Right atrium auricular region (tissue), 2 donors: ENCODE measurements at places on chromosomes 3 and 15.

DNA sequence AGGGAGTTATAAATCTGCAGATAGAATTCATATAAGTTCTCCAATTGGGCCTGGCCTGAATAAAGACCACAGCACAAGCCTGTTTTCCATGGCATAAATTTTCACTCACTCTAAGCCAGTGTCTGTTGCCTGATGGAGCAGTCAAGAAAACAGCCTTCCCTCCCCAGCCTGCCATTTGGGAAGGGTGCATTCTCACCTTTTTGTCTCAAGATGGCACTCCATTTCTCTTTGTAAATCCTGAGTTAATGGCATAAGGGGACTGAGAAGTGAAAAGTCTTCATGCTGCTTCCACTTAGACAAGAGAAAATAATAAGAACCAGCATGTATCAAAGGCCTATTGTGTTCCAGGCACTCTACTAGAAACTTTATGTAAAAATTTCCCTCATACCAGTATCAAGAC lies 115.6 kb upstream of the MANF start:
- DNase-seq: no peak
- no peaks in the 10 kb centered on the region for H3K27me3 ChIP-seq
- no peak overlapping the region for H3K27ac ChIP-seq
- H3K4me1 ChIP-seq: no peaks in the 10 kb centered on the region
- H3K36me3 ChIP-seq: no peaks in the 10 kb centered on the region

GRCh38 chr3:192022412-192022811 lies 561.4 kb downstream of the PYDC2 start:
- H3K27ac ChIP-seq: no peak overlapping the region
- no peak for DNase-seq
- no peaks in the 10 kb centered on the region for H3K36me3 ChIP-seq
- no peak overlapping the region for H3K4me3 ChIP-seq

DNA sequence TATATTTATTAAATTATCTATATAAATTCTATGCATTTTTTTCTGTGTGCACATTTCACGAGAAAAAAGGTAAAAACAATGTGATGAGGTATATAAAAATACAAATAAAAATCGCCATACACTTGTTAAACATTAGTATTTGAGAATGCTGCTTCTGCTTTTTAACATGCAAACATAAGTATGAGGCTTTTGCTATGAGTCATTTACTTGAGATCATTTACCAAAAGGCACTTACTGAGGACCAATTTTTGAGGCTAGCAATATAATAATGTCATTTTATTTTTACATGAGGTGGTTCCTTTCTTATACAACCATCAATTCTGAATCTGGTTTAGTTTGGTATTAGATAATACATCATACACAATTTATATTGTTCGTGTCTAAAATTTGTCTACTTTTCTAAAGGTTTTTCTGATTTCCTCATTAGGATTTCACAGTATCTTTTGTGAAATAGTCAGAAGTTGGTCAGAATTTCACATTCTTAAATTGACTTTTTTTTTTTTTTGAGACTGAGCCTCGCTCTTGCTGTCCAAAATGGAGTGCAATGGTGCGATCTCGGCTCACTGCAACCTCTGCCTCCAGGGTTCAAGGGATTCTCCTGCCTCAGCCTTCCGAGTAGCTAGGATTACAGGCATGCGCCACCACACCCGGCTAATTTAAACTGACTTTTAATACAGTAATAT lies 25.6 kb downstream of the DCUN1D1 start:
- no peak for DNase-seq
- H3K27ac ChIP-seq: no peak overlapping the region
- peaks cover 5% of the 10 kb centered on the region for H3K36me3 ChIP-seq

DNA sequence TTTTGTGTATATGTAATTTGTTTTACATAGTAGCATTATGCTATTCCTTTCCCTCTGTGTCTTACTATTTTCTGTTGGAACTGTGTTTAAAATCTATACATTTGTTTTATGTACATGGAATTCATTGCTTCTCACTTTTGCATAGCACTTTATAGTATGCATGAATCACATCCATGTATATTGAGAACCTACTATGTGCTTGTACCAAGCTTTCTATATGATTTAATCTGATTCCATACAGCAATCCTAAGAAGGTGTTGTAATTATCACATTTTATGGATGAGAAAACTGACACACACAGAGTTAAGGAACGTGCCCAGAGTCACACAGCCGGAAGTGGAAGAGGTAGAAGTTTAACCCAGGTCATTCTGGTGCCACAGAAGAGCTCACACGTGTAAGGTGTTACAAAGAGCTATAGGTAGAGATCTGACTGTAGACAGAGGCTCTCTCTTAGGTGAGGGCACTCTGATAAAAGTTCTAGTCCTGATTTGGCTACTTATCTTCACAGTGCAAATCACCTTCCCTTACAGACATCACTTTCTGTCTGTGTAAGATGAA lies 3.5 kb upstream of the SMAD3 start:
- DNase-seq: no peak
- H3K4me3 ChIP-seq: no peak overlapping the region
- H3K27ac ChIP-seq: no peak overlapping the region
- H3K27me3 ChIP-seq: no peaks in the 10 kb centered on the region
- H3K4me1 ChIP-seq: no peaks in the 10 kb centered on the region

GRCh38 chr3:169034401-169034800 lies 629.1 kb downstream of the MECOM start:
- no peaks in the 10 kb centered on the region for H3K4me1 ChIP-seq
- H3K27me3 ChIP-seq: no peaks in the 10 kb centered on the region
- no peak overlapping the region for H3K27ac ChIP-seq
- DNase-seq: no peak

DNA sequence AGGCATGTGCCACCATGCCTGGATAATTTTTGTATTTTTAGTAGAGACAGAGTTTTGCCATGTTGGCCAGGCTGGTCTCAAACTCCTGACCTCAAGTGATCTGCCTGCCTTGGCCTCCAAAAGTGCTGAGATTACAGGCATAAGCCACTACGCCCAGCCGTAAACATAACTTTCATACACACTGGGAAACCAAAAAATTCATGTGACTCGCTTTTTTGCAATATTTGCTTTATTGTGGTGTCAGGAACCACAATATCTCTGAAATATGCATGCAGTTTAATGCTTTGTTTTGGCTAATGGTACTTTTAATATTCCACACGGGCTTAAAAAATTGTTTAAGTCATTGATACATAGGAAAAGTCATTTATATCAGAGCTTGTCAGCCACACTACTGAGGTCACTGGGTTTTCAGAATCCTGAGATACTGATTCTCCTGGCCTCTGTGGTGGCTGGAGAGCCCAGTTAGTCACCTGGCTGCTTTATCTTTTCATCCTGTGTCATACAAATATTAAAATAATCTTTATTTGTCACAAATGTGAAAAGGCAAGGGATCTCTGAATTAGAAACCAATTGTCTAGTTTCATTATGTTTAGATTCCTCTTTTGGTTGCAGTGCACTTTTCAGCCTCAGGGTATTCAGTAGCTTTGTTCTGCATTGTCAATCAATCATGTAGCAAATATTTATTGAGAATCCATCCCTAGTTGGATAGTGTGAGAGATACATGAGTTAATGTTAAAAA lies 10.0 kb downstream of the TMEM62 start:
- DNase-seq: no peak
- H3K27ac ChIP-seq: no peak overlapping the region
- H3K36me3 ChIP-seq: peaks cover 26% of the 10 kb centered on the region
- H3K27me3 ChIP-seq: no peaks in the 10 kb centered on the region
- H3K4me3 ChIP-seq: no peak overlapping the region
- no peaks in the 10 kb centered on the region for H3K4me1 ChIP-seq

GRCh38 chr3:136512381-136512780 lies 239.8 kb downstream of the STAG1 start:
- no peak overlapping the region for H3K4me3 ChIP-seq
- no peak overlapping the region for H3K27ac ChIP-seq
- H3K4me1 ChIP-seq: no peaks in the 10 kb centered on the region
- no peak for DNase-seq
- no peaks in the 10 kb centered on the region for H3K27me3 ChIP-seq

- peak overlapping the region; percentile 36 for H3K27ac ChIP-seq
- no peaks in the 10 kb centered on the region for H3K4me1 ChIP-seq
- H3K27me3 ChIP-seq: no peaks in the 10 kb centered on the region
- no peaks in the 10 kb centered on the region for H3K36me3 ChIP-seq
Observed at GRCh38 chr3:62567097-62568021, 194.0 kb upstream of the FEZF2 start.

- H3K27me3 ChIP-seq: no peaks in the 10 kb centered on the region
- no peak for DNase-seq
- H3K4me3 ChIP-seq: no peak overlapping the region
- peaks cover 5% of the 10 kb centered on the region for H3K36me3 ChIP-seq
Observed at GRCh38 chr3:170144437-170144843, 37.1 kb downstream of the PHC3 start.

- no peak overlapping the region for H3K4me3 ChIP-seq
- no peak overlapping the region for H3K27ac ChIP-seq
- H3K36me3 ChIP-seq: no peaks in the 10 kb centered on the region
- no peaks in the 10 kb centered on the region for H3K27me3 ChIP-seq
- no peak for DNase-seq
Observed at GRCh38 chr3:146322216-146322817, 71.4 kb upstream of the PLSCR4 start.

DNA sequence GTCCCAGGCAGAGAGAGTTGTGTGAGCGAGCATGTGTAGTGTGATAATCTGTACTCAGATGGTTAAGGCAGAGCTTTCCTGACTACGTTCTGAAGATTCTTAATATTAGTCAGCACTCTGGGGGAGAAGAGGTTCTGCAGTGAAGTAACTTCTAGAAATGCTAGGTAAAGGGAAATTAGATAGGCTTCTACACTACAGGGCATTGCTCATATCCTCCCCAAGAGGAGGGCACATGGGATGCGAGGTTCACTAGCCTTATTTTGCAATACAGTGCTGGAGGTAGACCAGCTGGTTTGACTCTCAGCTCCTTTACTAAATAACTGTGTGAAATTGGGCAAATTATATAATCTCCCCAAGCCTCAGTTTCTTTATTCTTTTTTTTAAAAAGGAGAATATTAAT lies 300.3 kb upstream of the PDZRN3 start:
- no peak overlapping the region for H3K27ac ChIP-seq
- no peaks in the 10 kb centered on the region for H3K27me3 ChIP-seq
- H3K4me1 ChIP-seq: no peaks in the 10 kb centered on the region
- H3K4me3 ChIP-seq: no peak overlapping the region
- H3K36me3 ChIP-seq: no peaks in the 10 kb centered on the region

DNA sequence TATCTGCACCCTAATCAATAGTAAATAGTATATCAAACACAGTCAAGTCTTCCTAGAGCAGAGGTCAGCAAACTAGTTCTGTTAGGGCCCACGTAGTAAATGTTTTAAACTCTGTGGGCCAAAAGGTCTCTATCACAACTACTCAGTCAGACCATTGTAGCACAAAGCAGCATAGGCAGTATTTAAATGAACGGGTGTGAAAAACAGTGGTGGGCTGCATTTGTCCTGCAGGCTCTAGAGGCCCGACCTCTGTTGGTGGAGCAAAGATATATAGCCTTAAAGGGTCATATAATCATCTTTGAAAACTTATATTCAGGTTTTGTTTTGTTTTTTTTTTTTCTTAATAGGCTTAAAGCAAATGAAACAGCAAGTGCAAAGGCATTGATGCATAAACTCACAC lies 326.4 kb upstream of the TRIM42 start:
- no peak for DNase-seq
- no peaks in the 10 kb centered on the region for H3K36me3 ChIP-seq
- H3K4me1 ChIP-seq: no peaks in the 10 kb centered on the region
- no peaks in the 10 kb centered on the region for H3K27me3 ChIP-seq

- no peaks in the 10 kb centered on the region for H3K36me3 ChIP-seq
- DNase-seq: no peak
- no peak overlapping the region for H3K27ac ChIP-seq
- H3K4me3 ChIP-seq: no peak overlapping the region
- H3K27me3 ChIP-seq: no peaks in the 10 kb centered on the region
Observed at GRCh38 chr3:46094506-46094905, 67.2 kb upstream of the XCR1 start.

DNA sequence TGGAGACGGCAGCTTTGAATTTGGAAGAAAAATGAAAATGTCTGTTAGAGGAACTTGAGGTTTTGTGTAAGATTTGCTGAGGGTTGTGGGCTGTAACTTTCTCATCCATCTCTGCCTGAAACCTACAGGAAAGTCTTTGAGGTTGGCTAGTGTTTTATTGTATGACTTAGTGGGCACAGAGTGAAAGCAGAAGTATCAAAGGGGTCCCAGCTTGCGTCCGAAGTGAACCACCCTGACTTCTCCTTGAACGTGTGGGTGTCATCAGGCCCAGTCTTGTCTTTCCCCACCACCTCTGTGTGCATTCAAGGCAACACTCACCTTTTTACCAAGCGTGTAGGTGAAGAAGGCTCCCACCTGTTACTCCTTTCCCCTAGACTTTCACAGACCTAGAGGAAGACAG lies 682.1 kb upstream of the CFAP20DC start:
- no peaks in the 10 kb centered on the region for H3K27me3 ChIP-seq
- no peak overlapping the region for H3K27ac ChIP-seq

- H3K4me1 ChIP-seq: no peaks in the 10 kb centered on the region
- no peak overlapping the region for H3K27ac ChIP-seq
Observed at GRCh38 chr3:74165211-74165610, 449.2 kb downstream of the CNTN3 start.

DNA sequence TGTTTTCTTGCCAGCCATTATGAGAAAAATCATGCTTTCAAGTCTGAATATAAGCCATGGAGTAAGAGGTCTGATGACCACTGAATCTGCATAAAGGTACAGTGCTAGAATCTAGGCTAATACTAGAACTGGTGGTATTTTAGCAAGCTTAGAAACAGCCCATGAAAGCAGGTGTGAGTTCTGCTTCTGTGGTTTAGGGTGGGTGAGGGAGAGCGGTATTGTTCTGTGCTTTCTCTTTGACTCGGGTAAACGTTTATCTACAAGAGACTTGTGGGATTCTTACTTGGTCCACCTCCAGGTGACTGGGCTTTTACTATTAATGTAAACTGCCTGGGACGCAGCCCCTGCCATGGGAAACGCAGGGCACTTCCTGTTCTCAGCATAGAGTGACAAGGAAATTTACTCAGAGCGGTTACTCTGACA lies 55.2 kb downstream of the PGPEP1L start:
- no peaks in the 10 kb centered on the region for H3K27me3 ChIP-seq
- H3K4me3 ChIP-seq: no peak overlapping the region
- H3K36me3 ChIP-seq: peaks cover 57% of the 10 kb centered on the region
- H3K27ac ChIP-seq: peak overlapping the region; percentile 90
